CD14-positive monocyte (primary cell): ENCODE measurements at places on chromosomes 12 and 14.

DNA sequence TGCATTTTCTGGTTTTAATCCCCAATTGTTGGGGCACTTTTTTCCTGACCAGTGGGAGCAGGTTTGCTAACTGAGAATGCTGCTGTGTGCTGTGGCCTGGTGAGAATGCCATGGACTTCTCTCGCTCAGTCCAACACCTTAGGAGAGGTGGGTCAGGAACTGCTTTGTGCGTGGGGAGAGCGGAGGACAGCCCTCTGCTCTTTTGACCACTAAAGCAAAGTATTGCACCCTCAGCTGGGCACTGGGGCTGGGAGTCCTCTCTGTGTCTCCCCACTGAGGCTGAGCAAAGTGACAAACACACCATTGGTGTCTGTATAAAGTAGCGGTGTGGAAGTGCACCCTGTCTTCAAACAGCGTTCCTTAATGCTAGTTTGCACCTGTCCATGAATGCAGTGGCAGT, 136.2 kb downstream of the SAMD4A start:
- DNase-seq = no peak

- no peak for DNase-seq
Measured at GRCh38 chr14:96847451-96847850, 50.3 kb downstream of the VRK1 start.

- DNase-seq = peak; percentile 95
Measured at GRCh38 chr12:50504798-50505674, at the start of gene DIP2B. Gene DIP2B, plus strand, starts transcription at chr12:50504985. Its CDS starts 156 bp downstream, at chr12:50505141.

DNA sequence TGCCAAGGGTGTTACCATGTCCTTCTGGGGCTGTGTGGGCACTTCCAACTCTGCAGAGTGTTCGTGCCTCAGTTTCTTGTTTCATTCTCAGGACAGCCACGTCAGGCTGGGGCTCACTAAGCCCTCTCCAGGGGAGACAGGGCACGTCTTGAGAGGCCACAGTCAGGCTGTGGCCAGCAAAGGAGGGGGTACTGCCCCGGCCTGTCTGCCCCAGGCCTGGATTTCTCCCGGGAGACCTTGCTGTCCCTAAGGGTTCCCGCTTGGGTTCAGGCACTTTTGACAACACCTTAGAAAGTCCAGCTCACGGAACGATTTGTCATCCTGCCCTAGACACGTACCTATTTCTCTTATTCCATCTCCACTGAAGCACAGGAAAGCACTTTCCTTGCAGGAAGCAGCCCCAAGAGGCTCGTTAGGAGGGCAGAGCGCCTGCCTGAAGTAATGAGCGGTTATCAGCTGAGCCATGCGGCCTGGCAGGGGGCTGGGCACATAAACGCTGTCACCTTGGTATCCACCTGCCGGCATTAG, 290.4 kb upstream of the RTL1 start:
- no peak for DNase-seq

- DNase-seq = no peak
Measured at GRCh38 chr14:28247491-28247890, 519.1 kb upstream of the FOXG1 start.

DNA sequence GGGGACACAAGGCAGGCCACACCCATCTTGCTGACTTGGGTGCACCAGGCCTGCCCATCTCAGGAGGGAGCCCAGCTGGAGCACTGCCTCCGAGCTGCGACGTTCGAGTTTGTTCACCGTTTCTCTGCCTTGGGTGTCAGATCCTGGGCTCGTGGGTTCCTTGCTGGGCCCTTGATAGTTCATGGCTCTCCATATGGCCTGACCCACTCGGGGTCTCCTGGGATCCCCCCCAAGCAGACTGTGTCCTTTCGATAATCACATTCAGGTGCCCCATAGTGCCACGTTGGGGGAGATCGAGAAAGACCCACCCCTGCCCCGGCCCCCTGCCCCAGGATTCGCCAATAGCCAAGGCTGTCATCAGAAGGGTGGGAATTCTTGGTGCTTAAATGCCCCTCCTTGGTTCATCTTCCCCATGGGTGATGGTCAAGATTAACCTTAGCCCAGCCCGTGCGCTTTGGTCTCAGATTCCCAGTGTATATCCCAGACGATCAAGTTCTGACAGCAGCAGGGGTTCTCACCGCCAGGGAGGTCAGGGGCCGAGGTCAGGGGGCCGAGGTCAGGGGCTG, 7.4 kb downstream of the RFLNA start:
- no peak for DNase-seq

DNA sequence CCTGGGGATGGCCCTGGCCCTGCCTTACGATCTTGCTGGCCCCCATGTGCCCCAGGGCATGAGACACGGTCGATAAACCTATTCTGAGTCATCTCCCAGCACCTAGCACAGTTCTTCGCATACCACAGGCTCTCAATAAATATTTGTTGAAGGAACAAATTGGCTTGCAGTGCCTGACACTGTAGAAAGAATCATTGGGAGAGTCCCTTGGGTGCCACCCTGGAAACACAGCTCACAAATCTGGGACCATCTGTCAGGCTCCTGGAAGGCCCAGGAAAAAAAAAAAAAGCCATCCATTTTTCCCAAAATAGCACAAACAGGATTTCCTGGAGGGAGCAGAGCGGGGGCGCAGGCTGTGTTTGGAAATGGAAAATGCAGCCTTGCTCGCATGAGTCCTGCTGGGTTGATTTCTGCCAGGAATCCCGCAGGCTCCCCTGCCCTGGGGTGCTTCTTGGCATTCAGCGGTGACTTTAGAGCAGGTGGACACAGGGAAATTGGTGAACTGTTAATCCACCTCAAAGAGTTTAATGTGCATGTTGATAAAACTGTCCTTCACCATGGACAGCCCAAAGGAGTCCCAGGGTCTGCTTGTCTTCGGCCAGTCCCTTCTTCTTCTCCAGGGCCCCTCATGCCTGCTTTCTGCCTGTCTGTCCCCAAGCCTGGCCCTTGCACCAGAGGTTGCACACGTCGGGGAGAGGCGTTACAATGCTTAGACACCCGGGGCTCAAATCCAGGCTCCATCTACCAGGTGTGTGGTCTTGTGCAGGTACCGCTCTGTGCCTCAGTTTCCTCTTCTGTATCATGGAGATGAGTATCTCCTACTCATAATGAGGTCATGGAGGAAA, 106.1 kb upstream of the RFLNA start:
- DNase-seq = no peak

GRCh38 chr12:90122681-90123080, 414.0 kb upstream of the ATP2B1 start:
- no peak for DNase-seq
